ENCODE measurements at places on chromosomes 7 and 10. TPM values are rescaled to one million over a fixed set of nuclear protein-coding genes. Genes with fewer than 3 reads are reported as not detected.

CELF2 gene
- 17.5 TPM for polyA plus RNA-seq

HOXA11 gene
- polyA plus RNA-seq = 0.96 TPM

HERC4 gene
- 30.5 TPM for polyA plus RNA-seq

SKIDA1 gene
- polyA plus RNA-seq = 4.7 TPM

ACSM6 gene
- not detected for polyA plus RNA-seq

NPFFR1 gene
- 2.6 TPM for polyA plus RNA-seq

DDX50 gene
- polyA plus RNA-seq = 43.5 TPM

DNA sequence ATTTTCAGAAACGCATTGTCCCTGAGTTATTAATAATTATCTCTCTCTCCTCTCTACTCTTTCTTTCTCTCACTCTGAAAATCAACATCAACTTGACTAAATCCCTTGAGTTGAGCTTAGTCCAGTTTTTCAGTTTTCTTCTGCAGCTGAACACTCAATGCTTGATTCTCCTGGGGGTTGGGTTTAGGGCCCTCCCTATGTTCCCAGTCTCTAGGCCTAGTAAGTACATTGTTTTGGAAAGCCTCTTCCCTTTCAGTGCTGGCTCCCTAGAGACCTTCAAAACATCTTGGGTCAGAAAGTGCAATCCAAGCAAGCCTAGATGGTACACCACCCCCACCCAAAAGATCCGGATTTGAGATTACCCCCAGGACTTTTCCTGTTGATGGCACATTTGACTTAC is 488.5 kb downstream of the LRMDA start:
- H3K27ac ChIP-seq = no peak overlapping the region
- H3K4me1 ChIP-seq = no peaks in the 10 kb centered on the region
- no peak for DNase-seq
- no peak overlapping the region for H3K4me3 ChIP-seq

DNA sequence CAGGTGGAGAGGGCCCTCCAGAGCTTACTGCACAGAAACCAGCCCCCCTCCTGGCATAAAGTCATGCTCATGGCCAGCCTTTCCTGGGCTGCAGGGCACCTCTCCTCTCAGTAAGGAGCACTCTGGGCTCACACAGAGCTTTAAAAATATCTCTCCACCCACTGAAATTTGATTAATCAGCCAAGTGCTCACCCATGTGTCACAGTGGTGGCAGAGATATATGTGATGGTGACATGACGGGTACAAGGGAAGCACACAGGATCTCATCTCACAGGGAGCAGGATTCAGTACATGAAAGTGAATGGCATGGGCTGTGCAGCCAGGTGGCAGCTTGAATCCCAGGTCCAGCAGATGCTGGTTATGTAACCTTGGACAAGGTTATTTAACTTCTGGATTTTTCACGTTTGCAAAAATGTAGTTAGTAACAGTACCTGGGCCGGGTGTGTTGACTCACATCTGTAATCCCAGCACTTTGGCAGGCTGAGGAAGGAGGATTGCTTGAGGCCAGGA is 144.8 kb downstream of the CALN1 start:
- H3K27me3 ChIP-seq = no peaks in the 10 kb centered on the region
- H3K36me3 ChIP-seq = no peaks in the 10 kb centered on the region
- H3K4me1 ChIP-seq = no peaks in the 10 kb centered on the region
- no peak for DNase-seq

GRCh38 chr7:13981070-13981469 is 8.4 kb downstream of the ETV1 start:
- no peak overlapping the region for H3K27ac ChIP-seq
- H3K36me3 ChIP-seq = no peaks in the 10 kb centered on the region
- H3K4me1 ChIP-seq = no peaks in the 10 kb centered on the region
- no peak for DNase-seq
- H3K27me3 ChIP-seq = no peaks in the 10 kb centered on the region
- H3K4me3 ChIP-seq = no peak overlapping the region

DNA sequence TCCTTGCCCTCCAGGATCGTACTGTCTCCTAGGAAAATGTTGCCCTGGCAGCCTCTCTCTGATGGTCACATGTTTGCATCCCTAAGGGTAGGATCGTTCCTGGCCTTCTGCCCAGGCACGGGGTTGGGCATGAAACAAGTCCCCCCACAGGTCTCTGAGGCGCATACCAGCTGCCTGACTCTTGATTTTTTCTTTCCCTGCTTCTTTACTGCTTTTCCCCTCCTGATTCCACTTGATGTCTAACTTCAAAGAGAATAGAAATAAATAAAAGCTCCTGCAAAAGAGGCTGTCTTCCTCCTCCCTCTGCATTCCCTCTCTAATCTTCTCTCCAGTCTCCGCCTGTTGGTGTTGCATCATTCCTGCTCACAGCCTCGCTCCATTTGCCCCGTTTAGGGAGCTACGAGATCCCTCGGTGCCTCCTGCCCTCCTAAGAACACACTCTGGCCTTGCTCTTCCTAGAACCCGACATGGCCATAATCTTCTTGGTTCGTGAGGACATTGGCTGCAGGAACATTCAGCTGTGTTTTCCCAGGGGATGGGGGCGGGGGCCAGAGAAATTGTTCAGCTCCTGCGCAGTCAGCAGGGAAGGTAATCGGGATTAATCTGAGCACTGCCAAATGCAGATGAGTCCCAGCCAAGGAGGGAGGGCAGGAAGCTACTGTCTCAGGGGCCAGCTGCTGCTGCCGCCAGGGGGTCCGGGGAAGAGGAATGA is 26.0 kb downstream of the LEP start:
- peak; percentile 85 for DNase-seq
- H3K4me3 ChIP-seq = no peak overlapping the region
- peaks cover 27% of the 10 kb centered on the region for H3K4me1 ChIP-seq
- H3K27ac ChIP-seq = peak overlapping the region; percentile 36
- H3K27me3 ChIP-seq = no peaks in the 10 kb centered on the region
- no peaks in the 10 kb centered on the region for H3K36me3 ChIP-seq

- H3K4me3 ChIP-seq = no peak overlapping the region
- no peaks in the 10 kb centered on the region for H3K4me1 ChIP-seq
- no peak overlapping the region for H3K27ac ChIP-seq
- H3K27me3 ChIP-seq = no peaks in the 10 kb centered on the region
Measured at GRCh38 chr7:132793474-132793873, 217.2 kb upstream of the PLXNA4 start.

DNA sequence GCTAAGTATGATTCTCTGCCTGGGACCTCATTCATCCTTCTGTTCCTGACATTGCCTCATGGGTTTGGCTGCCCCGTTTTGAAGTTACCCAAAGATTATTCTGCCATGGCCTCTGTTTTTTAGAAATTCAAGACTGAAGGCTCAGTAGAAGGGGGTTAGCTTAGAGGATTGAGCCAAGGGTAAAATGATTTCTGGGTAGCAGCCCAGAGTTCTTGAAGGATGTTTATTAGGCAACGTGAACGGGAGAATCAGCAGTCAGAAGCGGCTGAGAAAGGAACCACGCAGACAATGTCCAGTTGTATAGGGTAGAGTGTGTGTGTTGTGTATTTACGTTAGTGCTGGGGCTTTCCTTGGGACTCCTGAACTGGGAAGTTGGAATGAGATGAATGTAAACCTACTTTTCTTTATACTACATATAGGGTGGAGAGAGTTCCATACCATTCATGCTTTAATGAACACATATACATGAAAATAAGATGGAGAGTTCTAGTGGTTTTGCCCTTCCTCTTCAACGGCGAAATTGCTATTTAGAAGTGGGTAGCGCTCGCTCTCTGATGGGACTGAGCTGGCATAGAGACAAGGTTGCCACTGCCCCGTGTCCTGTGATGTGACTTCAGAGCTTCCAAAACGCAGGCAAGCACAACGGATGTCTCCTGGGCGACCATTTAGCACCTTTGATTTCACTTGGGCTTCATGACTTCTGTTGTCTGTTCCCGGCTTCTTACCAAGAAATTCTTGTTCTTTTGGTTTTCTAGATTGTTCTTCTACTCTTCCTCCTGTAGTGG is 35.0 kb upstream of the IL15RA start:
- no peak overlapping the region for H3K4me3 ChIP-seq
- H3K4me1 ChIP-seq = no peaks in the 10 kb centered on the region
- H3K27me3 ChIP-seq = no peaks in the 10 kb centered on the region
- no peaks in the 10 kb centered on the region for H3K36me3 ChIP-seq
- DNase-seq = no peak

DNA sequence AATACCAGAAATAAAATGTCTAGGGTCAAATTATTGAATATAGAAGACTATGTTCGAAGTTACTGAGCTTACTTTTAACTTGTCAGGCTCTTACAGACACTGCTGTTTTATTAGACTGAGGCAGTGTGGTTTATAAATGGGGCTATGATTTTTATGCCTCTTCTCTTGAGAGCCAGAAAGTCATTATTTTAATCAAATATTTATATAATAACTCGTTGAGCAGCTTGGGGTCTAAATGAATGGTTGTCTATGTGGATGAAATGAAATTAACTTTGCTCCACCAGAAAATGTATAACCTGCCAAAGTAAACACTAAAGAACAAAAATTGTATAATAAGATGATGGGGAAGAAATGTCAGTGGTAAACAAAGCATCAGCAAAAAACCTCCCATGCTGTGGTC is 175.6 kb upstream of the THSD7A start:
- no peak for DNase-seq
- no peak overlapping the region for H3K27ac ChIP-seq
- no peaks in the 10 kb centered on the region for H3K36me3 ChIP-seq

DNA sequence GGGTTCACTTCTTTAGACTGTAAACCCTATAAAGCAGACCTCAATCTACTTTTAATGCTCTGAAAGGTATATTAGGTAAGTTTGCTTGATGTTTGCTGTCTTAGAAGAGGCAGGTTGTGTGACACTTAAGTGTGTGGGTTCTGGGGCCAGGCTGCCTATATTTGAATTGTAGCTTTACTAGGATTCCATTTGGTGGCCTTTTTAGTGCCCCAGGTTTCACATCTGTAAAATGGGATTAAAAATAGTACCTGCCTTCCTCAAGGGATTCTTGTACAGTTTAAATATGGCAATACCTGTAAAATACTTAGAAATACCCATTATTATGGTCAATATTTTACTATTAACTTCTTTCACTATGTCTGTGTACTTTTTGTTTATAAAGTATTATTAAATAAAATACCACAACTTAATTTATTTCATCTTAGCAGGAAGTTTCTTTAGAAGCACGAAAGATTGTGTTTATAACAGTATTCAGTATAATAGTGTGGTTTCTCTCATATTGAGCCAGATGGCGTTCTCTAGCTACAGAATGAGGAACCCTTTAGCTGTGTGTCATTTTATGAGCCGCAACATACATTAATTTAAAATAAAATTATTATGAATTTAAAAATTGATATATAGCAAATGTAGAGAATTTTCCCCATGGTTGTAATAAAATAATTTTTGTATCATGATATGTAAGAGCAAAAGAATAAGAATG is 94.2 kb downstream of the CDK14 start:
- no peaks in the 10 kb centered on the region for H3K36me3 ChIP-seq
- no peak for DNase-seq
- H3K4me3 ChIP-seq = no peak overlapping the region
- H3K4me1 ChIP-seq = no peaks in the 10 kb centered on the region

GRCh38 chr10:118439824-118440223 is 97.7 kb upstream of the FAM204A start:
- no peak for DNase-seq
- no peaks in the 10 kb centered on the region for H3K36me3 ChIP-seq
- H3K27ac ChIP-seq = no peak overlapping the region
- H3K4me1 ChIP-seq = no peaks in the 10 kb centered on the region
- no peak overlapping the region for H3K4me3 ChIP-seq

- no peaks in the 10 kb centered on the region for H3K27me3 ChIP-seq
- no peaks in the 10 kb centered on the region for H3K36me3 ChIP-seq
- no peaks in the 10 kb centered on the region for H3K4me1 ChIP-seq
- peak; percentile 74 for DNase-seq
- no peak overlapping the region for H3K4me3 ChIP-seq
Measured at GRCh38 chr7:98788966-98789365, 80.8 kb downstream of the TMEM130 start.

DNA sequence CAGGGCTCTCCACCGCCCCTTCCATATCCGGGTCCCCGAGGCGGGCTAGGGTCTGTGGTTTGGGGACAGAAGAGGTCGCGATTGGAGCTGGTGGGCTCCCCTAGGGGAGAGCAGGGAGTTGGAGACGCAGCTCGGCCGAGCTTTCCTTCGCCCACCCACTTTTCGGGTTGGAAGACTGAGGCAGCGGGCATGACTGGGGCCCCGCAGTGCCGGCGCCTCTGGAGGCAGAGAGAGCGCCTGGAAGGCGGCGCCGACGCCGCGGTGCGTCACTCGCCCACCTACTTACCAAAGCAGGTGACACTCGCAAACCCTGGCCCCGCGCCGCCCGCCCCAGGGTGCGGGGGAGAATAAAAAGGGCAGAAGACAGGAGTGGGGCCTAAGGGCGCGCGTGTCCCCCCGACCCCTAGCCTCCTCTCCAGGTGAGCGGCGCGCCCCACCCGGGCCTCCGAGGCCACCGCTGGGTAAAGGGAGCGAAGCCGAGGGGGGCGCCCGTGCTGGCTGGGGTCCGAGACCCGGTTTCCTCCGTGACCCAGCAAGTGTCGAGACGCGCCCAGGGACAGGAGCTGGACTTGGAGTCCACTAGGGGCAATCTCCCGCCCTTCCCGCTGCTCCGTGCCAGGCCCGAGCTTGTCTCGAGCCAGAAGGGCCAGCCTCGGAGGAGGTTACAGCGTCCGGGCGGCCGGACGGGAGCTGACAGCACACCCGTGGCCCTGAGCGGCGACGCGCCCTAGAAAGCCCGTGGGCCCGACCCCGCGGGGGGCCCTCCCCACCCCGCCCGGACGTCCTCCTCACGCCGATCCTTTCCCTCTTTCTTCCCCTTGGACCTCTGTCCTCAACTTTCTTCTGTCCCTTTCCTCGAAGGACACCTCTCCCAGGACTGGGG is 34.4 kb upstream of the GRID1 start:
- H3K4me3 ChIP-seq = peak overlapping the region; percentile 57
- peak overlapping the region; percentile 69 for H3K27ac ChIP-seq
- H3K36me3 ChIP-seq = no peaks in the 10 kb centered on the region
- peak; percentile 64 for DNase-seq

- no peak overlapping the region for H3K27ac ChIP-seq
- DNase-seq = no peak
- no peaks in the 10 kb centered on the region for H3K27me3 ChIP-seq
- no peaks in the 10 kb centered on the region for H3K36me3 ChIP-seq
- no peaks in the 10 kb centered on the region for H3K4me1 ChIP-seq
Measured at GRCh38 chr7:78279032-78279431, 480.5 kb downstream of the PHTF2 start.

GRCh38 chr10:88028072-88028471 is 164.6 kb downstream of the PTEN start:
- no peaks in the 10 kb centered on the region for H3K36me3 ChIP-seq
- no peaks in the 10 kb centered on the region for H3K4me1 ChIP-seq
- no peak overlapping the region for H3K4me3 ChIP-seq
- no peaks in the 10 kb centered on the region for H3K27me3 ChIP-seq
- DNase-seq = no peak
- H3K27ac ChIP-seq = no peak overlapping the region

GRCh38 chr7:42197451-42197850 is 39.6 kb downstream of the GLI3 start:
- H3K27me3 ChIP-seq = no peaks in the 10 kb centered on the region
- H3K4me1 ChIP-seq = no peaks in the 10 kb centered on the region
- H3K4me3 ChIP-seq = no peak overlapping the region
- no peaks in the 10 kb centered on the region for H3K36me3 ChIP-seq
